ENCODE measurements at places on chromosomes 16 and 17.
A peak's percentile ranks its signal among the peaks of the same experiment; 100 is the strongest.

- no peak for DNase-seq
Measured at GRCh38 chr16:71674229-71674628, 48.2 kb downstream of the MARVELD3 start.

- DNase-seq: no peak
Measured at GRCh38 chr16:1877804-1878203, 5.8 kb upstream of the MEIOB start.

- no peak for DNase-seq
Measured at GRCh38 chr17:45409659-45410076, 23.0 kb downstream of the ARHGAP27 start.

DNA sequence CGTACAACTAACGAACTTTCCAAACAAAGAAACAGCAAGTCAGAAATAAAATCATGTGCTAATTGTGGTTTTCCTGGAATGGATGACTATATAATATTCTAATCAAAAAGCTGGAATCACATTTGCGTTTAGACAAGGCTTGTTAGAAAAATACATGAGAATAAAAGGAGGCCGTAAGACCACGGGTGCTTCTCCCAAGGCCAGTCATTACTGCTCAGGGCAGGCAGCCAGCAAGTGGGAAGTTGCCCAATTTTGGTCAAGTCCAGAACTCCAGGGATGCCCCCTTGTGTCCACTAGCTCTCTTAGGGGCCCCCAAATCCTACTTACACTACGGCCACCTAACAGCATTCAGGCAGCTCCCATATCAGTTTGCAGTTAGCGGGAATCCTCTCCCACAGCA is 25.9 kb upstream of the LYRM9 start:
- DNase-seq: no peak

DNA sequence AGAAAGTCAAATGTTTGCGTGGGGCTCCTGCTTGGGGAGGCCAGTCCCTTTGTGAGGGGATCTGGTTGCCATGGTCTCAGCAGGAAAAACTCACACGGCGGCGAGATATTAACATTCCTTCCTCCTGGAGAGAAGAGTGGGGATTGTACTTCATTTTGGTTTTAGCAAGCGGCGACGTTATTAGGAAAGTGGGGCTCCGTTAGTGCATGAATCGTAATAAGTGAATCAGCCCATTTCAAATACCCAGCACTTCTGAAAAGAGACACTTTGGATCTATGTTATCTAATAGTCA is 41.6 kb upstream of the METRNL start:
- no peak for DNase-seq

DNA sequence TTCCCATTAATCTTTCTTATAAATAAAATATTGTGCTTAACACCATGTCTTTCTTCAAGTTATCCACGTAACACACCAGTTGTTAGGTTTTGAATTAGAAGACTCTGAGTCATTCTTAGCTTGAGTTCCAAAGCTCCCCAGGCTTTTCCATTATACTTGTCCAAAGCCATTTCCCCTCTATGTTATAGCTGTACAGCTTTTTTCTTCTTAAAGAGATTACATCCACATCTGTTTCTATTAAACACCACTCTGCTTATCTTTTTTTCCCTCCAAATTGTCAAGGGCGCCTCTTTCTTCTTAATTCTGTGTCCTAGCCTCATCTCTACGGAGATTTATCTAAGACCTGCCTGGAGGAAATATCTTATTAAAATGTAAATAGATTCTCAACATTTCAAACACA is 139.4 kb upstream of the CPHXL start:
- DNase-seq: no peak

DNA sequence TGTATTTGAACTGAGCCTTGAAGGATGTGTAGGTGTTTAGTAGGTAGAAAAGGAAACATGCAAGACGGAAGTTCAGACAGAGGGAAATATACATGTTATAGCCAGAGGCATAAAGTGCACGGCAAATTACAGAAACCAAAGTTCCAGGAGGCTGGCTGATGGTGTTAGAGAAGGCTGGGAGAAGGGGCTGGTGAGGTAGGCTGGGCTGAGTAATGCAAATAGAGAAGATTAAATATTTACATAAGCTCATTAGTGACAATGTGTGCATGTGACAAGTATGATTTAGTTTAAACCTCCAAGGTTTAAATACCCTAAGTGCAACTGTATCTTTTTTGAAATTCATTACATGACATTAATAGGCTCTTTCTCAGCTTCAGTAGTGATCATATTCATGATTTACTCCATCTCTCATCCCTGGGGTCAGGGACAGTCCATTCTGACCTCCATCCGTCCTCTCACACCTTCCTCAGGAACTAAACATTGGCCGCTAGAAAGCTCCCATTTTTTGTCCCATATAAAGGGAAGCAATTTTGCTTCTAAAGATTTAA is 399.8 kb upstream of the SALL1 start:
- DNase-seq: no peak

DNA sequence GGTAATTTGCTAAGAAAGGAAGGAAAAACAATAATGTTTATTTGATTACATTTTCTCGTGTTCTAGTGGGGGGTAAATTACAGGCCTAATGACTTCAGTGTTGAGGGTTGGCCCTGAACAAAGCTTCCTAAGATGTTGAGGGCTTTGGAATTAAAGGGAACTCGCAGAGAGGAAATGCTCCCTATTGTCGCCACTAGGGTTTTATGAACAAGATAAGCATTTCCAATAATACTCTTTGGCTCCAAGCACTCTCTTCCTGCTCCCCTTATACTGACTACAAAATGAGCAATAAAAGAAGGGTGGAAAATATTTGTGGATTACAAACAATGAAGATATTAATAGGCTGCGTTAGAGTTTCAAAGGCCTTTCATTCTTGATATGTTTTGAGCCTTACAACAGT is 363.6 kb downstream of the HS3ST3B1 start:
- DNase-seq: no peak

DNA sequence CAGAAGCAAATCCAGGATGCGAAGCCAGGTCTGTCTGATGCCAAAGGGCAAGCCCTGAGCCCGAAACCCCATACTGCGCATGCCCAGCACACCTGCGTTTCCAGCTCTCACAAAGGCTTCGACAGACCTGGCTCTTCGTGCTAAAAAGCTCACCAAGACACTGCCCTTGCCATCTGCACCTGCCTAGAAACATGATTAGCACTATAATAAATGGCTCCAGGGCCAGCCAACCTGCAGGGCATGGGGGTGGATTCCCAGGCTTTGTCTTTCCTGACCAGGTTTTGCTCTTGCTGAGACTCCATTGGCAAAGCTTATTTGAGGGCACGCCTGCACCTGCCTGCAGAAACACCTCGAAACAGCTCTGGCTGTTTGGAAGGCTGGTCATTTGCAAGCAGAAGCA is 14.4 kb upstream of the PLD6 start:
- DNase-seq: no peak

- DNase-seq: peak; percentile 87
Measured at GRCh38 chr16:66552286-66553177, at the start of gene CKLF. CKLF (plus strand) TSS chr16:66552576; CDS start chr16:66552716, 140 bp downstream.

GRCh38 chr17:44220213-44221083 is 973 bp upstream of the UBTF start:
- peak; percentile 41 for DNase-seq

DNA sequence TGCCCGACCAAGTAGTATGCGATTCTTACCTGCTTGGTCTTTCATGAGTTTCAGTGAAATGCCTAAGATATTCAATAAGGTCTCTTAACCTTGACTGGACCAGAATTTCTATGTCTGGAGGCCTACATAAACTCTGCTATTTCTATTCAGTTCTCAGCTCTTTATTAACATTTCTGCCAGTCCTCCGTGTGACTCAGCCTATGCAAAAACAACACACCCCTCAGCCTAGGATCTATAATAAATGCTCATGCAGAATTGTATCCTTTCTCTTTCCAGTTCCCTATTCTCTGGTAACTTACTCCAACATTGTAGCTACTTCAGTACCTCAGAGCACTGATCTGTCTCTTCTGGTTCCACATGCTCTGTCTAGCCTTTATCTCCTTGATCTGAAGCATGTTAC is 1507.4 kb downstream of the CDH11 start:
- DNase-seq: no peak
